Breast epithelium (tissue), 4 donors: ENCODE measurements at places on chromosomes 11 and 22. TPM values are rescaled to one million over a fixed set of nuclear protein-coding genes. Genes with fewer than 3 reads are reported as not detected.
A peak's percentile ranks its signal among the peaks of the same experiment; 100 is the strongest.

GRCh38 chr22:44539467-44540063 lies 41.5 kb upstream of the RTL6 start:
- no peak for DNase-seq

The CRYBB3 gene
- not detected for total RNA-seq

GRCh38 chr11:79431535-79431934 lies 9.3 kb downstream of the TENM4 start:
- no peak for DNase-seq

DNA sequence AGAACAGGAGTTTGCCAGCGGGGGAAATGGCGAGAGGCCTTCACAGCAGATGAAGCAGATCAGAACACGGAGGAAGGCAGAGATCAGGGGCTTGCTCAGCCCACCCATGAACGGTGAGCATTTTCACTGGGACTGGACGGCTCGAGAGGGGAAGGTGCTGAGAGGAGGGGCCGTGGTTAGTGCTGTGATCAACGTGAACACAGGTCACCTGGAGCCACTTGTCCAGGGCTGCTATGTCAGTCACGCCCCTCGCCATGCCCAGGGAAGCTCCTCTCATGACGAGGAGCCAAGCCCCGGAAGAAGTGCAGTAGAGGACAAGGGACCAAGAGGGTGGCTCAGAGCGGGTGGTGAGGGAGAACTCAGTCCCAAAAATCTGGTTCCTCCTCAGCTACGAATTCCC lies 7.0 kb downstream of the PLA2G6 start:
- no peak for DNase-seq

DNA sequence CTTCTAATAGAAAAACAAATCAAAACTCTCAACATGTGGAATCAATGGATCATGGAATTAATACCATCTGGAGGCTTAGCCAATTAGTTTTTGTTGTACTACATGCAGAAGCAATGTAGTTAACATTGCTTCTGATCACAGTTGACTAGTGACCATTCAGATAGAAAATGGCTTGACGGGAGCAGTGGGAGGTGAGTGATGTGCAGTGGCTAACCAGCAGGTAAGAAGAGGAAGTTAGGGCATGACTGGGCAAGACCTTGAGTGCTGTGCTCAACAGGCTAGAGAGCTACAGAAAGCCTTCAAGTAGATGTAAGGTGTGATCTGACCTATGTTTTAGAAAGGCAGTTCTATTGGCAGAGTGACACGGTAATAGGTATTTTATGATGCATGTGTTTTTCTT lies 60.7 kb upstream of the ALKBH3 start:
- no peak for DNase-seq

DNA sequence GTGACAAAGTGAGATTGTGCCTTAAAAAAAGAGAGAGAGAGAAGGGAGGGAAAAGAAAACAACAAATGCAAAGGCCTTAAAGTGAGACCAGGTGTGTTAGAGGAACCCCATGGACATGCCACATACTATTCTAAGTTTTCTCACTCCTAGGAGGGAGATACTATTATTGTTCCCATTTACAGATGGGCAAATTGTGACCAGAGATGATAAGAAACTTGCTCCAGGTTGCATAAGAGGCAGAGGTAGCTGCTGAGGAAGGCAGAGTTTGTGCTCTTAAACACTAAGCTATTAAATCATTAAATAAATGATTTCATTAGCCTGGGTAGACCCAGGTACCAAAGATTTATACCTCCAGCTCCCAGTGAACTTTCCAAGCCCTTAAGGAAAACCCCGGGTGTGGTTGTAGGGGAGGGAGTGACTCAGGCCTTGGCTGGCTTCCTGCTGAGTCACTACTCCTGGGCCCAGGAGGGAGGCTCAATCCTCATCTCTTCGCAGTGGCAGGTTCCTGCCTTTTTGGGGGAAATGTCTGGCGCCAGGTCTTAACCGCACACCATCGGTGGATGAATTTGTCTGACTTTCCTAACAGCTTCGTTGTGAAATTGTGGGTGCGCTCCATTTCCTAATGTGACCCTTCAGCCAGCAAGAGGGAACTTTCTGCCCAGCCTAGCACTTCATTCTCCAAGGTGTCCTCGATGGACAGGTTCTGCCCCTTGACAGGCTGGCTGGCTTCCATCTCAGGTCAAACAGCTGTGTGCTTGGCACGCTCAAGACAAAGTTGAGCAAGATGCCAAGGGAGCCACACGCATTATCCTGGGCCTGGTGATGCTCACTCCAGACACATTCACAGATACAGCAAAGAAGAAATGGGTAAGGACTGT lies 33.4 kb upstream of the PTPRJ start:
- peak; percentile 67 for DNase-seq

DNA sequence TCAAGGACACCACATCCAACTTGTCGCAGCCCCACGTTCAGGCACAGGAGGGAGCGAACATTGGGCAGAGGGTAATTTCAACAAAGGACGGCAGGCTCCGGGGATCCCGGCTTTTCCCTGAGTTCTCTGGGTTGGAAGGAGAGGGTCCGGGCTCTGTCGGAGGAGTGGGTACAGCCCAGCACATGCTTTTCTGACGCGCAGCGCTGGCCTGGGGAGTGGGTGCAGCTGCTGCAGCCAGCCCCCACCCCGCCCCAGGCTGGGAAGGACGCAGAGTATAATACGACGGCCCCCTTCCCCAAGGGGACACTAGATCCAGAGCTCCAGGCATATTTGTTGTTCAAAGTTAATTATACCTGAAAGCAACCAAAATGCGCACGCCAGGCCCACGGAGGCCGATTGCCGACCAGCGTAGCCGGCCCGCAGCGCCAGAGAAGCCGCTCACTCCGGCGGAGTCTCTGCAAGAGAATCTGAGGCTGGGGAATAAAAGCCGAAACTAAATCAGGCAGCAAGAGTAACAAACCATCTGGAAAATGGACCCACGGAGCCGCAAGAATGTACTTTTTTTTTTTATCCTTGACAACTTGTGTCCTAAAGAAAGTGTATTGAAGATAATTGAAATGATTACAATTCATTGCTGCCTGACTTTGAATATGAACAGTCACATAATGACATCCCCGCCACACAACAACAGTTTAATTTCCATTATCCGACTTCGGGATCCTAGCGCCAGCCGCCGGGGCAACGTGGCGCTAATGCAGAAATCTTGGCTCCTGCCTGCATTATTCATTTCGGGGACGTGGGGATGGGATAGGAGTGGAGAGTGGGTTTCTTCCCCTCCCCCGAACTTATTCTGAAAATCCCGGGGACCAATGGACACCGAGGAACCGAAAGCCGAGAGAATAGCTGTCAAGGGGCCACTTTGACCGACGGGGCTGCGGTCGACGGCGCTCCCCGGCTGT lies 14.0 kb upstream of the PAX6 start:
- DNase-seq = no peak

The LRRC74B gene
- not detected for total RNA-seq

- no peak for DNase-seq
Observed at GRCh38 chr22:42375982-42376381, 56.2 kb downstream of the NFAM1 start.

DNA sequence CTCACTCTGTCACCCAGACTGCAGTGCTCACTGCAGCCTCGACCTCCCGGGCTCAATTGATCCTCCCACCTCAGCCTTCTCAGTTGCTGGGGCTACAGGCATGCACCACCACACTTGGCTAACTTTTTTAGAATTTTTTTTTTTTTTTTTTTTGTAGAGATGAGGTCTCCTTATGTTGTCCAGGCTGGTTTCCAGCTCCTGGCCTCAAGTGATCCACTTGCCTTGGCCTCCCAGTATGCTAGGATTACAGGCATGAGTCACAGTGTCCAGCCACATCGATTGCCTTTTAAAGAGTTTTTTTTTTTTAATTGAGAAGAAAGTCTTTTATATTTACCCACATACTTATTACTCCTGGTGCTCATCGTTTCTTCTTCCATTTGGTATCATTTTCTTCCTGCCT lies 30.0 kb downstream of the PARVG start:
- no peak for DNase-seq

The MYBPC3 gene
- not detected for total RNA-seq

- DNase-seq = no peak
Observed at GRCh38 chr11:14722496-14722895, 78.9 kb downstream of the PDE3B start.

The CALCB gene
- not detected for total RNA-seq

DNA sequence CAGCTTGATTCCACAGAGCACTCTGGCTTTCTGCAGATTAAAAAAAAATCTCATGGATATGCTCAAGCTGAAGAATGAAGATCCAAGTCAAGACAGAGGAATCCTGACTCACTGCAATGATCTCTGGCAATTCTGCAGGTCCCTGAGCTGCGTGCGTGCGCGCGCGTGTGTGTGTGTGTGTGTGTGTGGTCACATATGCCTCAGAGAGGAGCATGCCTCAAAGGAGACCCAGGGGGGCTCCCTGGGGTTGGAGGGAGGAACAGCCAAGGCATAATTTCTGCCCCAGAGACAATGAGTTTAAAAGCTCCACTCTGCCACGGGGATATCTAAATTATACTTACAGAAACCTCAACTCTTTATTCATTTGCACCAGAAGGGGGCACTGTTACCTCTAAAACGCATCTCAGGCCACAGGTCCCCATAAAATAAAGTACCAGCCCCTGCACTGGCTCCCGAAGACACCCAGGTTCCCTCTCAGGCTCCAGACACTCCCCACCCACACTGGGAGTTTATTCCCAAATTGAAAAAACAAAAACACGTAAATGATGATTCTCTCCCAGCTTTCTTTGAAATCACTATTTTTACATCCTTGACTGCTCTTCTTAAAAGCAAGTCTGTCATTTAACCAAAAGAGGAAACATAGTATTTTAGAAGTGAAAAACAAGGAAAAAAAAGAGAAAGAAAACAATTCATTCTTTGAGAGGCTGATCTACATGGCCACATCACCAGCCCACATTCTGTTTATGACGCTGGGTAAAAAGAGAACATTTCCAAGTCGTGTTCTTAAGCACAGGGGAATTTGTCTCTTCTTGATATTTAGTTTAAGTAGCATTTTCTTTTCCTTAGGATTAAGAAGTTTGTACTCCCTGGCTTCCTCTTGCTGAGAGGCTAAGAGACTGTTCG lies 401.0 kb downstream of the LARGE1 start:
- no peak for DNase-seq

The OR51B2 gene
- total RNA-seq = 1.6 TPM

- DNase-seq = no peak
Observed at GRCh38 chr11:75450826-75451821, 18.1 kb upstream of the KLHL35 start.

GRCh38 chr11:98600786-98601773 lies 419.7 kb upstream of the CNTN5 start:
- DNase-seq = no peak

The KDM4E gene
- not detected for total RNA-seq

The MFNG gene
- total RNA-seq = 20.6 TPM

The SYT9 gene
- total RNA-seq = 0.33 TPM

- no peak for DNase-seq
Observed at GRCh38 chr11:91005458-91005857, 782.6 kb upstream of the CHORDC1 start.

DNA sequence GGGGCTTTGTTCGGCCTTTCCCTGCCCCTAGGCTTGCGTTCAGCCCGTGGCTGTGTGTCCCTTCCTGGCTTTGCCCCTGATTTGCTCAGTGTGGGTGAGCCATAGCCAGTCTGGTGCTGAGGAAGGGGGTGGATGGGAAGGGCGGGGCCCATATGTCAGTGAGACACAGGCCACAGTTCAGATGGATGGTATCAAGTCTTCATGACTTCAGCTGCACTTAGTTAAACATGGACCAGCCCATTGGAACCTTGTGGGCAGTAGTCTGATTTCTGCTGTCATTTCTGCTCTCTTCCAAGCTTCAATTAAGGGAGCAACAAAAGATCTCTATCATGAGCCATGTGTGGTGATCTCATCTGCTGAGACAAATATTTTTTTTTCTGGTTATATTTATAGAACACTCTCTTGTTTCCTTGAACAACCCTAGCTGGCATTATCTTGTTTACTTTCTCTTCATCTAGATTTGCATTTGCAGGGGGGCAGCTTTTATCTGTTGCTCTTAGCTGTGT lies 21.6 kb upstream of the PEX26 start:
- DNase-seq = no peak

GRCh38 chr22:19663286-19663815 lies 51.0 kb upstream of the SEPTIN5 start:
- no peak for DNase-seq

The KCNE3 gene
- 3.6 TPM for total RNA-seq

DNA sequence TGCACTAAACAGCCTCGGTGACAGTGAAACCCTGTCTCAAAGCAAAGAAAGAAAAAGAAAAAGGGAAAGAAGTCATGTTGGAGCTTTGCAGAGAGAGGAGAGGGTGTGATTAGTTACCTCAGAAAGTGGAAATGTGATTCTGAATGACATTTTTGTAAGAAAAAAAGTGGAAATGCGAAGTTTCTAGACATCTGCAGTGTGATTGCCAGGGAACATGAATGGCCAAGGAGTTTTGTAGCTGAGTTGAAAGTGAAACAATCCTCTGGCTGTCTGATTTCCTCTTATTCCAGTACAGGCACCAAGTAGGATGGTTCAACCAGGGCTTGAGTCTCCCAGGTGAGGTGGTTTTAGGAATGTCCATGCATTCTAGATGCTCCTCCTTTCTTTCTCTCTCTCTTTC lies 17.8 kb upstream of the SYVN1 start:
- no peak for DNase-seq

The OR52I1 gene
- total RNA-seq = not detected

DNA sequence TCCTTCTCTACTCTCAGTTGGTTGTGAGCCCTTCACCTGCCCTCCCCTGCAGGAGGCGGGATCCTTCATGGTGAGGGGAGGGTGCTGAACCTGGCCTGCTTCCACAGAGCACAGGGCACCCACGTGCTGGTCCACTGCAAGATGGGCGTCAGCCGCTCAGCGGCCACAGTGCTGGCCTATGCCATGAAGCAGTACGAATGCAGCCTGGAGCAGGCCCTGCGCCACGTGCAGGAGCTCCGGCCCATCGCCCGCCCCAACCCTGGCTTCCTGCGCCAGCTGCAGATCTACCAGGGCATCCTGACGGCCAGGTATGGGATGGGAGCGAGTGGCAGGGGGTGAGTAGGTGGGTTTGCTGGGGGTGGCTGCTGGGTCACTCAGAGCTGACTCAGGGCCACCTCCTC lies 6.3 kb downstream of the SSH3 start:
- DNase-seq = no peak

The HYLS1 gene
- 2.7 TPM for total RNA-seq

The OR8A1 gene
- not detected for total RNA-seq

DNA sequence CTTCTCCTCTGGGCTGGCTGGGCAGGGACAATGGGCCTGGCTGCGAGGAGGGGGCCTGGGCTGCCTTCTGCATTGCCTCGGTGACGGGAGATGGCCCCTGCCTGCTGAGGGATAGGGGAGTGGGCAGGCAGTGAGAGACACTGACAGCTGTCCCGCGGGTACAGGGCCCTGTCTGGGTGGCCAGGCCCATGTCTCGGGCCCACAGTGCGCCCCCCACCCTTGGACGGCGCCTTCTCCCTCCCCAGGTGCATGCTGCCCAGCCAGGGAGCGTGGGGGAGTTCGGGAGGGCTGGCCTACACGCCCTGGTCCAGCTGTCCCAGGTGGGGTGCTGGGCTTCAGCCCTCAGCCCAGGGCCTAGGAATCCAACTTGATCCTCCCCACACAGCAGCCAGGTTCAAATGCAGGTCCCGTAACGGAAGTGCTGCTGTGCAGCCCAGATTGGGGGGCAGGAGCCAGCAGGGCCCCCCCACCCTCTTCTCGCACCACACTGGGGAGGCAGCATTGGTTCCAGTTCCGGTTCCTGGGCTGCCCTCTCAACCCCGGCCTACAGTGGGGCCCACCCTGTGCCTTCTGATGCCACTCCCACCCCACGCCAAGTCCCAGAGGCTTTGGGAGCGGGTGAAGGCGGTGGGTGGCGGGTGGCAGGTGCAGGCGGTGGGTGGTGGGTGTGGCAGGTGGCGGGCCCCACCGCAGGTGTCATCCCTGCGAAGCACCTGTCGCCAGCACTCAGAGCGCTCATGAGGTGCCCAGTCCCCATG lies 7.3 kb upstream of the TSSC4 start:
- DNase-seq = no peak
